Hypothalamus (tissue), 51 donors: ENCODE measurements at places on chromosomes 5 and 9.

DNA sequence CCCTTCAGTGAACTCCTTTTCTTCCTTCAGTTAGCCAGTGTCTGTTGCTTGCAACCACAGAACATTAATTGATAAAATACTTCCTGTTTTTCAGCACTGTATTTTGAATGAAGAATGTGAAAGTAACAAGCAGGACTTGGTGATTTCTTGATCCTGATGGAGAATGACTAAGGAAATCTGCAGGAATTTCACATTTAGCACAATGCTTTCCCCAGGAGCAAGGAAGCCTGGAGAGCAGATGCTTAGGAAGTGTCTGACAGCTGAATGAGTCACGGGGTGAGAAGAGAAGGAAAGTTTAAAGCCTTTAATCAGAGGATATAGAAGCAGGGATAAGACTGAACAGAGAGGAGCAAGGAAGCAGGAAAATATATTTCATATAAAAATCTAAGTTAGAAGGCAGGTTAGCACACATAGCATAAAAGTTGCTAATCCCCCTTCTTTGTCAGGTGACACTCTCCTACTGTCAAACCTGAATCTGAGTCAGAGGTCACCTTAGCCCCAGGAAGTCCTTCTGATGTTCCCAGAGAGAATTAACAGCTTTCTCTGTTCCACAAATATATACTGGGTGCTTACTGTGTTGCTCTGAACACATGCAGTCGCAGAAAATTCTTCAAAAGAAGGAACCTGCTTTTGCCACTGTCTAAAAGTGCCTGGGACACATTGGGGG lies 59.7 kb downstream of the GNA14 start:
- no peak for DNase-seq

- no peak for DNase-seq
Observed at GRCh38 chr9:124940521-124940893, 376 bp downstream of the GOLGA1 start.

GRCh38 chr5:175471196-175471595 lies 7.2 kb upstream of the SFXN1 start:
- no peak for DNase-seq

DNA sequence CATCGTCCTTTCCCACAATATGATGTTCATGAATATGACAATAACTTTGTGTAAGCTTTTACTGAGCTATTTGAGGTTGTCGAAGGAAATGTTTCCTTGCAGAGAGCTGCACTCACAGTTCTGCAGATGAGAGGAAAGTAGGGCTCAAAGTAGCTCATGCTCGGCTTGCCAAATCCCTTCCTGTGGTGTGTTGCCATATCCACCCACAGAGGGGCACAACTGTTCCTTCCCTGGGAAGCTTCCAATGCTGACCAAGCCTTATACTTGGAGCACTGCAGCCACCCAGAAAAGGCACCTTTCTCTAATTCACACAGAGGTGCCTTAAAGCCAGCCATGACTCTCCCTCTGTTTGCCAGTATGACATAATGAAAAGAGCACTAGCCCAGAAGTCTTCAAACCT lies 390.3 kb downstream of the CAAP1 start:
- no peak for DNase-seq

DNA sequence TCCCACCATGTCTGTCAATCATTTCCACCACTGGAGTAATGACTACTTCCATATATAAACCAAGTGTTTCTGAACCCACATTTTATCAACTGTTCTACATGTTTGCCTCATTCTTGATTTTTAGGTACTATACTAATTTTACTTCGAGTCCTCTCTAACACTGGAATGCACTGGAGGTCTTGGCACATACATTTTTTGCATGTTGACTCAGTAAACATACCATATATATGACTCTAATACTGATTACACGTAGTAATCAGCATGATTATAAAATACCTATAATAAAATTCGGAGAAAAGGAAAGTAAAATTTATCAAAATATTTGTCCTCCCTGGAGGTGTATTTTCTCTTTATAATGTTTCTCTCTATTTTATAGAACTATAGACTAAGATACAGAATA lies 621.7 kb upstream of the NUDT12 start:
- DNase-seq: no peak

DNA sequence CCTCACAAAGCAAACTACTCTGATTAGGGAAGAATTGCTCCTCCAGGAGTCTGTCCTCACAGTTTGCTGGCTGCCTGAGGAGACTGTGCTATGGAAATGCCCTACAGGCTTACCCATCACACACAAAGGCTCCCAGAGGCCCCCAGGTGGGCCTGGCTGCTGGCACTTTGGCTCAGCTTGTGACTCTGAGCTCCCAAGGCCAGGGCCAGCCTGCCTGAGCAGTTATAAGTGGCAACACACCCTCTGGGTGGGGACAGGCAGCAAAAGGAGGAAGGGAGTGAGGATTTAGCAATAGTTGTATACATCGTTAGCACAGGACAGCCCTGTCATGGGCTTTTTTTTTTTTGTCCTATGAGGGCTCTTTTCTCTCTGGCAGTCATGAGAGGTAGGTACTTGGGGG lies 103.5 kb downstream of the DAPK1 start:
- DNase-seq: no peak
